ENCODE measurements at places on chromosomes 1 and 21.

- DNase-seq: no peak
These were observed 48.7 kb upstream of the COL6A2 start for GRCh38 chr21:46048926-46049889.

DNA sequence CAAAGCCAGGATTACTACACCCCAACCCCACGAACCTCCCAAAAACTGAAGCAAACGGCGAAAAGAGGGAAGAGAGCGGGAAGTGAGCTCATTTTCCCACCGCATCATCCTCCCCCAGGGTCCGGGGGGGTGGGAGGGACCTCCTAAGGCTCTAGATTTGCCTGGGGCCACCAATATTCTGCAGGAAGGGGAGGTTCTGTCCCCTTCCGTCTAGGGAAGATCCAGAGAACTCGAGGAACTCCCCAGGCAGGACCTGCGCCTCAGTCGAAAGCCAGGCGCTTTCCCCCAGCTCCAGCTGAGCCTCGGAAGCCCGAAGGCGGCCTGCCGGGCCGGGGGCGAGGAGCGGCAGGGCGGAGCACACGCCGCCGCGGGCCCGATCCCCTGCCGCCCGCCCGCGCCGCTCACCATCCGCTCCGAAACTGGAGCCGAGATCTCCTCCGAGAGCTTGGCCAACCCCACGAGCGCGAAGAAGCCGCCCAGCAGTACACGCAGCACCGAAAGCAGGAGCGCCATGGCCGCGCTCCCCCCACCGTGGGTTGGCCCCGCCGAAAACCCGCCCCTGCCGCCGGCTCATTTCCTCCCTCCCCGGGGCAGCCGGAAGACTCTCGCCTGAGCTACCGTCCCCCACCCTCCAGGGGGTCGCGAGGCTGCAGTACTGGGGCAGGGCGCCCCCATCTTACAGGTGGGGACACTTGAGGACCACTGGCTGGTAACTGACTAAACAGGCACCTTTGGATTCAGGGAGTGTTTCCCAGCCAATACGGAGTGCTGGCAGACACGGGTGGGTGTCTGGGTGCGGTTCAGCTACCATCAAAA is at the start of gene TMEM35B:
TSS of gene TMEM35B (minus strand) at position 555 of the 816 bp plus-strand sequence. CDS start at position 513, 42 bp downstream.
- peak; percentile 42 for DNase-seq

DNA sequence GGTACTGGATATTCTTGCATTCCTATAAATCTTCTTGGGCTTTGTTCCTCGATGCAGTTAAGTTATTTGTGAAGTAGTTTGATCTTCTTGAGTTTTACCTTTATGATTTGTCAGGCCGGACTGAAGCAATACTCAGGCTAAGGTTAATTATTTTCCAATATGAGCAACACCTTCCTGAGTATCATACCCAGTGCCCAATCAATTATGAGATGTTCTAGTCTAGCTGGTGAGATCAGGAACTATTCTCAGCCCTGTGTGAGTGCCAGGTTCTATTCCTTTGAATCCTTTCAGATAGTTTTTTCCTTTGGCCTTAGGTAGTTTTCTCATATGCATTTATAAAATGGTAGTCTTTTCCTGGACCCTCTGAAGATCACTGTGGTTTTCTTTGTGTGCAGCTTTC is 92.5 kb downstream of the SCMH1 start:
- DNase-seq: no peak

- no peak for DNase-seq
These were observed at the start of gene APOBEC4 for GRCh38 chr1:183652547-183653461. TSS of gene APOBEC4 (minus strand) at chr1:183653316. CDS start at chr1:183648781, 4,535 bp downstream.

DNA sequence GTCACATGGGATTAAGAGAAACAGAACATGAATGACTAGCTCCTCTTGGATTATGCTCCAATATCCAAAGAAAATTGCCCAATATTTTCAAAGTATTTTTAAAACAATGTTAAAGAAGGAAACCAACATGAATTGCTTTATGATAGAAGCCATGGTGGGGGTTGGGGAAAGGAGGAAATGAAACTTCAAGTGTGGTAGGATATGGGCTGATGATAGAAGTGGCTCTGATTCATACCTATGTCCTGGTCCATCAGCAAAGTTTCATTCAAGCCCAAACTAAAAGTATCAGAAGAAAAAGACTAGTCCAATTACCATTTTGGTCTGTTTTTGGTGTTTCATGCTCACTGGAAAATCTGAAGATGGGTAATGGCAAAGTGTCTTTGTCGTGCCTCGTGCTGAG is 104.2 kb upstream of the PROX1 start:
- DNase-seq: no peak

GRCh38 chr1:157798211-157798610 is 21.3 kb upstream of the FCRL2 start:
- DNase-seq: no peak

GRCh38 chr1:3072391-3073185 is 3.6 kb downstream of the PRDM16 start:
- no peak for DNase-seq

- no peak for DNase-seq
These were observed 1.9 kb upstream of the AK5 start for GRCh38 chr1:77279929-77280328.

GRCh38 chr1:67345556-67345955 is 37.9 kb downstream of the IL12RB2 start:
- DNase-seq: no peak

DNA sequence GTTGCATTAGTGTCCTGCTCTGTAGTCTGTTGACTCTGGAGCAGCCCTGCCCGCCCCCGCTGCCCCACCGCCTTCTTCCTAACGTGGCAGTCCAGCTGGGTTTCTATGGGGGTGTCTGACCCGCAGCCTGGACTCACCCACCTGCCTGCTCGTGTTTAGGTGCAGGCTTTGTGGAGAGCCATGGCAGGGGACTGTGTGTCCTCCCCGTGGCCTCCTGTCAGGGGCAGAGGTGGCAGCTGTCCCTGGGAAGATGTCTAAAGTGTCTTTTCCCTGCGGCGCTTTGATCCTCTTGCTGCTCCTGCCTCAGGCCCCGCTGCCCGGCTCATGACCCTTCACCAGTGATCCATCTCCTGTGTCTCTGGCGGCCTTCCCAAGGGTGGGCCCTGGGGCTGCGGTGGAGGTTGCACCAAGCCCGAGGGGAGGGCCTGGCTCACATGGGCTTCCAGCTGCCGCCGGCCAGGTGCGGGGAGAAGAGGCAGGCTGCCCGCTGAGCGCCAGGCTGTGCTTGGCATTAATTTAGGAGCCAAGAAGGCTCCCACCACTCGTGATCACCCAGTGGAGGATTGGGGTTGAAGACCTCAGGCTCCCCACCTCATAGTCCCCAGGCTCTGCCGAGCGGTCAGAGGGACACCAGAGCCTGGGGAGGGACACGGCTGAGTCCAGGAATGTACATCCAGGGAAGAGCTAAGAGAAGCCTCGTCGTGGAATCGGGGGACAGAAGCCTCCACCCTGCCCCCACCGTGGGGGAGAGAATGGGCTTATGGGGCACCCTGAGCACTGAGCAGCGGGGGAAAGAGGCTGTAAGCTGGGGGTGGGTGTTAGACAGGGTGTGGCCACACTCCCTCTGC is 44.1 kb downstream of the COL18A1 start:
- no peak for DNase-seq

GRCh38 chr21:16741141-16741665 is 771.6 kb upstream of the CXADR start:
- no peak for DNase-seq

GRCh38 chr1:103129255-103129654 is 20.9 kb upstream of the COL11A1 start:
- DNase-seq: no peak

GRCh38 chr1:51936531-51936930 is 54.0 kb downstream of the RAB3B start:
- DNase-seq: no peak

DNA sequence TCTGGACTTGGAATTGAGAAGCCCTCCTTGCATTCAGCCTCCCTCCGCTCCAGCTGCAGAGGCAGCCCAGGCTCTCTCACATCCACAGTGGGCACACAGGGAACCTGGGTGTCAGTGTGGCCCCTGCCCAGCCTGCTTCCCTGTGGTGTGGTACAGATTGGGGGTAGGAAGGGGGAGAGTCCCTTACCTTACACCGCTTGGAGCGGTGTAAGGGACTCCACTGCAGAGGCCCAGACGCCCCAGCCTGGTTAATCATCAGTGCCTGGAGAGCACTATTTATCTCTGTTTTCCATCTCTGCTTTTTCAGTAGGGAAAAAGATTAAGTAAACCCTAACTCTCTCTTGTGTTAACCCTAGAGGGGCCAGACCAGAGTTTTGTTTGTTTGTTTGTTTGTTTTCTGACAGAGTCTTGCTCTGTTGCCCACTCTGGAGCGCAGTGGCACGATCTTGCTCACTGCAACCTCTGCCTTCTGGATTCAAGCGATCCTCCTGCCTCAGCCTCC is 803 bp upstream of the RHBG start:
- no peak for DNase-seq

- DNase-seq: no peak
These were observed 4.2 kb upstream of the GPN2 start for GRCh38 chr1:26894263-26894662.

DNA sequence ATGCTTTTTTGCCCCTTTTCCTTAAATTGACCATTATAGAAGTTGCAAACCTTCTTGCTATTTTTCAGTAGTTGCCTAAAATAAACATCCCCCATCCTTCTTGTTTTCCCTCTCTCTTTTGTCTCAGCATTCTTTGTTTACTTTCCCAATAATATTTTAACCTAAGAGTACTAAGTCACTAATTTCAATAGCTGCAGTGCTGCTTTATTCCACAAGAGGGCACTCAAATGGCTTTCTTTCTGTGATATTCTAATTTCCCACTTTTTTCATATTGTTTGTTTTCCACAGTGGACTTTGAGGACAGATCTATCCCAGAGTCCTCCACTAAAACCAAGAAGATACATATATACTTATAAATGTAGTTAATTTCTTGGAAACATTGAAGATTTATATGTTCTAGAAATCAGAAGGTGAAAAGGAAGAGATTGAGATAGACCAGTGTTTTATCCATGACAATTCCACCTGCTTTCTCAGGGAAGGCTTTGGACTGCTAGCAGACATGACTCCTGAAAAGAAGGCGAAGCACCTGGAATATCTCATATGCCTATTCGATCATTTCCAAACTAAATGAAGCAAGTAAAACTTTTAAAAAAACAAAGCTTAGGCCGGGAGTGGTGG is 104.8 kb upstream of the GRIK1 start:
- no peak for DNase-seq

DNA sequence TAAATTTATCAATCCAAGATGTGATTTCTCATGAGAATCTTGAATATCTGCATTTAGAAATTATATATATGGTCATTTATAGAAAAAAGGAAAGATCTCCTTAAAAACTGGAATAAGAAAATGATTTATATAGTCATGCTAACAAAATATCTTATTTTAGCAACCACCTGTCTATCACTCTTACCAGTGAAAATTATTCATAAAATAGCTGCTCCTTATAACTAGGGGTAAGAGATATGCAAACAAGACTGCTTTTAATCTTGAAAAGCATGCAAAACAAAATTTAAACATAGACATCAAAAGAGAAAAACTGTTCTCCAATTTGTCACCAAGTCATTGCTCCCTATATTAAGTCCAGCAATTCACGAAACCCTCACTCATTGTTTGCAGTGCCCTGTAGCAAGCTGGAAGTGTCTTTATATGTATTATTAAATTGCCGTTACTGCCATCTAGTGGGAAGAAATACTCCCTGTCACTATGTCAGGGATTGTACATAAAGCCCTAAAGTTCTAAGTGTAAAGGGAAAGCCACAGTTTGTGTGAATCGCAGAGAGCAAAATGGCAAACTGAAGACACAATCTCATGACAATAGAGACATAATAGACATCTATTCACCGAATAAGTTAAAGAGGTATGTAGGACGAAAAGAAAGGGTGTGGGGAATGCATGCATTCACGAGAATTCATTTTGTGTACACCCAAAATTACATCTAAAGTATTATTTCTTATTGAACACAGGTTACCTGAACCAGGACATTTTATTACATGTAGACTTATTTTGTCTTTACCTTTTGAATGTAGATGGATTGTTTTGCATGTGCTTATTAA is 600.5 kb downstream of the USP25 start:
- no peak for DNase-seq

- no peak for DNase-seq
These were observed 106.0 kb downstream of the RABGAP1L start for GRCh38 chr1:174265282-174265681.

GRCh38 chr1:116254776-116255175 is 118.3 kb upstream of the ATP1A1 start:
- no peak for DNase-seq

DNA sequence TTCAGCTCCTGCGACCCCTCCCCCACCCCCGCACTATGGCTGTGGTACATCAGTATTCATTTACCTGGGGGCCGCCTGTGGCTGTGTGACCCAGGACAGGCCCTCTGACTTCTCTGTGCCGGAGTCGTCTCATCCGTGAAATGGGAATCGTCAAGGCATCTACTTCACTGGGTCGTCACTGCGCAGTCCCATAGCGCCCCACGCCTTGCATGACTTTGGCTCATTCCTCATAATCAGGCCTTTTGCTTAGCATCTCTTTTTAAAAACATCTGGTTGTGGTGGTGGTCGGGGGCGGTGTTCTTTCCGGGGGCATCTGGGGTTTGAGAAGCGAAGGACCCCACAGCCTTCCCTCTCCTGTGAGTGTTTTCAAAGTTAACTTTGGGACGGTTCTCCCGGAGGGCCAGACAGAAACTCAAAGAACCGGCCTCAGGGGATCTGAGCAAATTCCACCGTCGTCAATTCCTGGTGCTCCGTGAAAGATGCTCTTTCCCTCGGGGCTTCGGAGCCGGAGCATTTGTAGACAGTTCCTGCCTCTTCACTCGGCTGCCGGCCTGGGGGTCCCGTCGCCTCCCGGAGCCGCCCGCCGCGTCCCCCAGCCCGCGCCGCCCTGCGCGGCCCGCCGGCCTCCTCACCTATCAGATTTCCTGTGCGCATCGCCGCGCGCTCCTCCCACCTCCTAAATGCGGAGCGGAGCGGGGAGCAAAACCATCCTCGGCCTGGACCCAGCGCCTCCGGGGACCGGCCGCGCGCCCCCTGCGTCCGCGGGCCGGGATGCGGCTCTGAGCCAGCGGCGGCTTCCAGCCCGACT is at the start of gene B3GALT5:
TSS of gene B3GALT5 (plus strand) at position 708 of the 808 bp plus-strand sequence. CDS start 47,620 bp downstream, outside the sequence.
- DNase-seq: no peak

- DNase-seq: no peak
These were observed 178.6 kb downstream of the GPR52 start for GRCh38 chr1:174626031-174627025.

DNA sequence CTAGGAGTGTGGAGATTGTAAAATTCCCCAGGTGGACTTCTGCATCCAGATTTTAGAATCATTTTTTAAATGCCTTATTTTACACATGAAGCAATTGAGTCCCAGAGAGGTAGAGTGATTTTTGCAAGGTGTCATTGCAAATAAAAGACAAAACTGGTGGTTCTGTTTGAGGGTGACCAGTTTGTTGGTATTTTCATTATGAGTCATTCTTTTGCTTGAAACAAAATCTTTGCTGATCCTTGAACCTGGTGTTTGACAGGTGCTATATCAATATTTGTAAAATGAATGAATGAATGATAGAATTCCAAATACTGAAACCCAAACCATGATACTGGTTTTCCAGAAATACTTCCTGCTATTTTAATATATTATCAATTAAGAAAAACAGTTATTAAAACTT is 44.1 kb downstream of the TTC3 start:
- no peak for DNase-seq

GRCh38 chr1:83113652-83114051 is 885.3 kb downstream of the TTLL7 start:
- no peak for DNase-seq

- no peak for DNase-seq
These were observed 35.1 kb downstream of the TNFSF18 start for GRCh38 chr1:173015629-173016028.
